ENCODE measurements at places on chromosomes 1 and 21.

DNA sequence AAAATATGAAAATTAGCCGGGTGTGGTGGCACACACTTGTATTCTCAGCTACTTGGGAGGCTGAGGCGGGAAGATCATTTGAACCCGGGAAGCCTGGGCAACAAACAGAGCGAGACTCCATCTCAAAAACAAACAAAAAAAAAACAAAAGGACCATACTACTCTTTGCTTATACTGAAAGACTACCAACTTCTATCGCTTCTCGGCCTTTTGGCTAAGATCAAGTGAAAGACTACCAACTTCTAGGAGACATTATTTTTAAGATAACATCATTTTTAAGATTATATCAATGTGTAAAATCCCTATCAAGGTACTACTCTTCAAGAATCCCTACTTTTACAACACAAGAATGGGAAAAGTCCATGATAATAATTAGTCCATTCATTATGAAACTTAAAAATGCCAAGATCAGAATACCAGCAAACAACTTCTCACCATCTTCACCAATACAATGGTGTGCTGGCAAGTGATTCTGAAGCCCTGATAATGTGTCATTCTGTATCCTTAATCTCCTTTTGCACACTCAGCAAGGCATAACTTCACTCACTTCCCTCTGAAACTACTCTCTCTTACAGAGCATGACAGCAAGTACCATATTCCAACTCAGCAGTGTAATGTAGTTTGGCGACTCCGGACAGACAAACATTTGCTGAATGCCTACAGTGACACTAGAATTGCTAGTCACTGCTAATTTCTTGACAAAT is 1.7 kb downstream of the PTP4A2 start:
- no peak for DNase-seq

GRCh38 chr1:187537936-187538335 is 709.2 kb downstream of the PLA2G4A start:
- no peak for DNase-seq

DNA sequence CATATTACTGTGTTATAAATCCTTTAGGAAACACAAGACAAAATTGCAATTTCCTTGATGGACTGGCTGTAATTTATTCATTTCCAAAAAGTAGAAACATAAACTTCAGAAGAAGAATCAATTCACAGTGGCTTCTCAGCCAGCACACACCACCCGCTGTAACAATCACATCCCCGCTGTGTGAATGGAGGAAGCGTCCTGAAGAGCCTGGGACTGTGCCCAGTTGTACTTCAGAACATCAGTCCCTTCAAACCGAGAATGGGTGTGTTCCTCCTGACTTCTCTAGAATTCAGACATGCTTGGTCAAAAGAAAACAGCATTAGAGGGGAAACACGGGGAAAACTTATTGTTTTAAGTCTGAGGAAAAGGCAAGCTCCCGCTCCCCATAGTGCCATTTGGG is 28.8 kb upstream of the CD84 start:
- no peak for DNase-seq

DNA sequence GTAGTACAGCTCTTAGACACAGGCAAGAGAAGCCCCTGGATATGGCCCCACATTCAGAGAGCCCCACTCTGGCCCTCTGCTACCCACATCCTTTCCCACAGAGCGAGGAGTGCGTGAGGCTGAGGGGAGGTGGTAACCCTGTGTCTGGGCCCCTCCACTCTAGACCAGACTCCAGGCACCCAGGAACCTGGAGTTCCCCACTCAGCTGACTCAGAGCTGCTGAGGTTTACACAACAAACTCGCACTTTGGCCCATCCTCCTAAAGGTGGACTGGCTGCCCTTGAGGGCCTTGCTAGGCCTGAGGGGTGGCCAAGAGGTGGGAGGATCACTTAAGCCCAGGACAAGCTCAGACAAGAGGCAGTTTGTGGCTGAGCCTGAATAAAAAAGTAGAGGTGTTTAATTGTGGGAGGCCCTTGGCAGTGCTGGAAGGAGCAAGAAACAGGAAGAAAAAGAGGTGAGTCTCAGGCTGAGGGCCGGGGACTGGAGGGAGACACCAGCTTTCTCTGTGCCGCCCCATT is 10.7 kb downstream of the MR1 start:
- no peak for DNase-seq

DNA sequence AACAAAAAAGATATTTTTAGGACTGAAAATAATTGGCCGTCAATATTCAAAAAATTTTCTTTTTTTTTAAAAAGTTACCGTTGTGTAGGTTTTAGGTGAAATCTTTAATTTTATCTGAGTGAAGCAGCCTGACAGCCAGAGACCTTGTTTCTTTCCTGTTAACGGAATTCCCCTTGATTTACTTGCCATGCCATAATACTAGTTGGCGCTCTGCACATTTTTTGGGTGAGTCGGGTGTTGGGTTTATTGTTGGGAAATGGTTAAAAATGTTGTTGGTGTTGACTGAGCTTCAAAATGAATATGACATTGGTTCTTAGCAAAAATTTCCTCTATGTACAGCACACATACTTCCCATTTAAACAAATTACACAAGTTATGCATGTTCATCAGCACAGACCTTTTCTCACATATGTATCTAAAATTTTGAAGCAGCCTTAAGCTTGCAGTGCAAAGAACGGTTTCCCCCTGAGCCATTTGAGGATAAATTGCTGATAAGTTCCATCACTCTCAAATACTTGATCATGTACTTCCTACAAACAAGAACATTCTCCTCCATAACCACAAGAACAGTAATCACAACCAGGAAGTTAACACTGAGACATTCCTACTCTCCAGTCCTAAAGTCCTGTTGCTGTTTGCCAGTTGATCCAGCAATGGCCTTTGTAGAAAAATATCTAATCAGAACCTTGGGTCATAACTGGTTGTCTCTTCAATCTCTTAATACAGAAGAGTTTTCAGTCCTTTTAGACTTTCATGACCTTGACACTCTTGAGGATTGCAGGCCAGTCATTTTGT is 34.2 kb downstream of the CAMTA1 start:
- no peak for DNase-seq

GRCh38 chr1:210143465-210144062 is 89.0 kb upstream of the SERTAD4 start:
- DNase-seq, result no peak

Measured in NCI-H187 treated with DMSO at 0.1 percent for 48 hours (cell line).